ENCODE measurements at places on chromosomes 5 and 9.

DNA sequence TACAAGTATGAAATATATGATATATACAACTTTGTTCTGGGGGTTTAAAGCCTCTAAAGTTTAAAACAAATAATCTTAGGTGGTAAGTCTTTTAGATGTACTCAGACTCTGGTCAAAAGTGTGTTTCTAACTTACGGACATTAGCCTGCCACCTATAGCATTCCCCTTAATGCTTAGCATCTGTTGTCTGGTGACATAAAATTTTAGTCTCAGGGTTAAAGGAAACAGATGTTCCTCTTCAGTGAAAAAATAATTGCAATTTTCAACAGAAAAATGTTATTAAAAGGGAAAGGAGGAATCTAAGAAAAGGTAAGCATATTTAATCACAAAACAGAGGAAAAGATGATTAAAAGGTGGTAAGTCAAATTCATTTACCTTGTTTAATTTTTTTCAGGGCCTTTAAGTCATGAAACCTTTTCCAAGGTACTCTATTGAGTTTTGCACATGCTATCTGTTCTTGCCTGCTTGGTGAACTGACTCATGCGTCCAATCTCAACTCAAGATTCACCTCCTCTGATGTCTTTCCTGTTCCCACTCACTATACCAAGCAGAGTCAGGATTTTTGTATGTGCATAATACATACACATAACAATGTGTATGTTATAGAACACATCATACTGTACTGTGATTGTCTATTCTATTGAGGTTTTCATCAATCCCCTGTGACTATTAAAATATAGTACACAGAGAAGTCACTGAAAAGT is 7.9 kb downstream of the TMEM167A start:
- no peak for DNase-seq

DNA sequence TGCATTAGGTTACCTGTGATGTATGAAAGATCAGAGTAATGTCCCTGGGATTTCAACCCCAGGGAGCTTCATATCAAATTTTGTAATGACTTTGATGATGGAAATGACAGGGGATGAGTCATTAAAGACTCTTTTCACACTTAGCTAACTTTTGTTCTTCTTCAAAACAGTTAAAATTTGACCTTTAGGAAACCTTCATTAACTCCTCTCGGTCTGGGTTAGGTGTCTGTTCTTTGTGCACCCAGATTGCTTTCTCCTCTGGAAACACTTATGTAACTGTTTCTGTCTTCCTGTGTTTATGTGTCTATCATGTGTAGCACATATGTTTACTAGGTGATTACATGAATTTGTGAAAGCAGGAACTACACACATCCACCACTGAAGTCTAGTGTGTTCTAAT is 1.6 kb downstream of the SRFBP1 start:
- DNase-seq = no peak

DNA sequence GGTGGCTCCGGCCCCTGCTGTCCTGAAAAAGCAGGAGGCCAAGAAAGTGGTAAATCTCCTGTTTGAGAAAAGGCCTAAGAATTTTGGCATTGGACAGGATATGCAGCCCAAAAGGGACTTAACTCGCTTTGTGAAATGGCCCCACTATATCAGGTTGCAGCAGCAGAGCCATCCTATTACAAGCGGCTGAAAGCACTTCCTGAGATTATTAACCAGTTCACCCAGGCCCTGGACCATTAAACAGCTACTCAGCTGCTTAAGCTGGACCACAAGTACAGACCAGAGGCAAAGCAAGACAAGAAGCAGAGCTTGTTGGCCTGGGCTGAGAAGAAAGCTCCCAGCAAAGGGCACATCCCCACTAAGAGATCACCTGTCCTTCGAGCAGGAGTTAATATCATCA is 89.7 kb downstream of the MLLT3 start:
- no peak for DNase-seq

GRCh38 chr5:54607006-54607405 is 89.4 kb downstream of the SNX18 start:
- DNase-seq = no peak

- no peak for DNase-seq
Measured at GRCh38 chr9:115591584-115591984, 473.6 kb upstream of the TNC start.

GRCh38 chr5:172178991-172179989 is 8.7 kb downstream of the STK10 start:
- DNase-seq = no peak

DNA sequence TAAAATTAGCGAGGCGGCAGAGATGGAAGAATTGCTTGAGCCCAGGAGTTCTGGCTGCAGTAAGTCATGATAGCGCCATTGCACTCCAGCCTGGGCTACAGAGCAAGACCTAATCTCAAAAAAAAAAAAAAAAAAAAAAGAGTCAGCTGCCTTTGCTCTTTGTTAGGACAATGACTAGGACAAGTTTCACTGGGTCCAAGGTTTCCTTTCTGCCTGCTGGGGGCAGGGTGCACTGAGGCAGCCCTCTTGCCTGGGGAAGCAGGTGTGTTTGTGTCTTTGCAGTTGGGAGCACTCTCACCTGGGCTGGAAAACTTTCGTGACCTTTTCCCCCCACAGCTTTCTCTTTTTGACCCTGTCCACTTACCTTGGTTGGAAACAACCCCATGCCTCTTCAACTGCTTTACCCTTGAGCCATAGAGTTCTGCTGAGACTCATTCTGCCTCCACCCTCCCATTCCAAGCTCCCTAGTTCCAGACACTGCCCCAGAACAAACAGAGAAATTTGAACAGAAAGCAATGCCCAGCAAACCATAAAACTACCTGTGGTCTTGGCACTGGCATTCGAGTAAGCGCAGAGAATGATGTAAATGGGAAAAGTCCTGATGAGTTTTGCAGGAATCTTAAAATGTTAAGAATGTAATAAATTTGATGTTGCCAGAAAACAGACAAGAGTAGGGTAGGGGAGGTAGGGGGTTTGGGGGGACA is 17.0 kb upstream of the MYO10 start:
- no peak for DNase-seq

Data from stimulated activated CD8-positive, alpha-beta memory T cell treated with anti-CD3 and anti-CD28 coated beads, Interleukin-7, amount 100 ng/mL, for 1 hour (primary cell).